ENCODE measurements at places on chromosomes 2 and 18. TPM values are rescaled to one million over a fixed set of nuclear protein-coding genes. Genes with fewer than 3 reads are reported as not detected.
A peak's percentile ranks its signal among the peaks of the same experiment; 100 is the strongest.

The TMEM178A gene
- total RNA-seq: 25.1 TPM

The NCK2 gene
- total RNA-seq: 86.1 TPM

DNA sequence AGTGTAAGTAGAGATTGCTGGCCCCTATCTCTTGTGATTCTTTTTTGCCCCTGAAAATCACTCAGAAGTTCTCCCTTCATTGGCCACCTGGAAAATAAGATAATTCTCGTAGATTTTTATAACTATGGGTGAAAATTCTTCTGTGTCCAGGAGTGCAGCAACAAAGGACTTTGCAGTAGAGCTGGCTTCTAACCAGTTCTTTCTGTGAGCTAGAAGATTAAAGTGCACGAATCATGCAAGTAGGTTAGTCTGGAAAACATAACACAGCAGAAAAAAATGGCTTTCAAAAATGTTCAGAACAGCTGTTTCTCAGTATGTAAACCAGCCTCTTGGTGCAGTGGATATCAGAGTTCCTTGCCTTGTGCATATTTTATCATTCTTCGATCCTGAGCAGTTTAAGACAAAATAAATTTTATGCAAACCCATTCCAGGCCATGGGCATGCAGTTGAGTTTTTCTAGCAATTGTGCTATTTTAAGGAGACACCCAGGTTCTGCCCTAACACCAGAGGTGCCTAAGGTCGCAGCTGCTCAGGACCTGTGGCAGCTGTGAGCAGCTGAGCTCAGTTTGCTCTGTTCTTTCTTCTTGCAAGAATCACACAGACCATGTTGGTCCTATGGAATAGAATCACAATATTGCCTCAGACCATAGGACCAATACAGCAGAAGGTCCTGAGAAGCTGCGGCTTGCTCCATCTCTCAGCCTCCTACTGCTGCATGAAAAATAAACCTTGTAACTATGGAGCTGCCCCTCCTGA lies 80.9 kb upstream of the BCL2L11 start:
- DNase-seq: no peak

DNA sequence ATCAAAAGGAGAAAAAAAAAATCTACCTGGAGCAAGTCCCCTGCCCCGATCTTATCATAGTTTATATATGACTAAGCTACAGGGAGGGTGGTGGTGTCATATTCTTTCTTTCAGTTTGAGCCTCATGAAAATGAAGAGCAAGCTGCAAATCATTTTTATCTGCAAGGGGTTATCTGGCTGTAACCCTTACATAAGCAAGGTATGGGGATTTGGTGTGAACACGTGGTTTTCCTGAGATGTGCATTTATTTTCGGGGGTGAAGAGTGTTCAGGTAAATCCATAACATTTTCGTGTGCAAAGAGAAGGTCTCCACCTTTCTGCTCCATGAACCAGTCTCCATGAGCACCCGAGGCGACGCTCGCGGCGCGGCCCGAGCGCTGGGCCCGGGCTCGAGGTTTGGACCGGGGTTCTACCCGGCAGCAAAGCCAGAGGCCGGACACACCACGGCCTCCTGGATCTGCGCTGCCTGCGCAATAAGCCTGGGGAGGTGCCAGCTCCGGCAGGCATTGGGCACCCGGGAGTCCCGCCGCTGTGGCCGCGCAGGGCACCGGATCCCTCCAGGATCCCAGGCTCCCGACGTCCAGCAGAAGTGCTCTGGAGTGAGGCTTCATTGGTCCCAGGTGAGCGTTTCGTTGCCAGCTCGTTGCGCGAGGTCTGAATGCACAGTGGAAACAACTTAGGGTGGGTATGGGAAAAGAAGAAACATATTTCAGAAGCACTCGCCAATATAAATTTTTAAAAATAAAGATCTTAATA lies 36.1 kb upstream of the GPD2 start:
- peak; percentile 73 for DNase-seq

DNA sequence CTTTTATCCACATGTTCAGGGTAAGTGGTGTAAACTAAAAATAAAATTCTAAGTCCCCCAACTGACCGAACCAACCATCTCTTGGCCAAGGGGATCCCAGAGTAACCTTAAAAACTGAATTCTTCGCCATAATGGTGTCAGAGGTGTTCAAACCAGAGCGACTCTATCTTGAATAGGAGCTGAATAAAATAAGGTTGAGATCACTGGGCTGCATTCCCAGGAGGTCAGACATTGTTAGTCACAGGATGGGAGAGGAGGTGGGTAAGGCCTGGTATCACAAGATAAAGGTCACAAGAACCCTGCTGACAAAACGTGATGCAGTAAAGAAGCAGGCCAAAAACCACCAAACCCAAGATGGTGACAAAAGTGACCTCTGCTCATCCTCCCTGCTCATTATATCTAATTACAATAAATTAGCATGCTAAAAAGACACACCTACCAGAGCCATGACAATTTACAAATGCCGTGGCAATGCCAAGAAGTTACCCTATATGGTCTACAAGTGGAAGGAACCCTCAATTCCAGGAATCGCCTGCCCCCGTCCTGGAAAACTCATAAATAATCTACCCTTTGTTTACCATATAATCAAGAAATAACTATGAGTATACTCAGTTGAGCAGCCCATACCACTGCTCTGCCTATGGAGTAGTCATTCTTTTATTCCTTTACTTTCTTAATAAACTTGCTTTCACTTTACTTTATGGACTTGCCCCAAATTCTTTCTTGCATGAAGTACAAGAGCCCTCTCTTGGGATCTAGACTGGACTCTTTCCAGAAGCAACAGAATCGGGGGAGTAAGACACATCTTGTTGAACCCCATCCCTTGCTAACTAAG lies 302.4 kb downstream of the STK39 start:
- DNase-seq: no peak

Data from occipital lobe (tissue), 3 donors.